ENCODE measurements at places on chromosomes 7 and 10.

GRCh38 chr7:17340655-17341054, 42.2 kb downstream of the AHR start:
- no peak for DNase-seq

DNA sequence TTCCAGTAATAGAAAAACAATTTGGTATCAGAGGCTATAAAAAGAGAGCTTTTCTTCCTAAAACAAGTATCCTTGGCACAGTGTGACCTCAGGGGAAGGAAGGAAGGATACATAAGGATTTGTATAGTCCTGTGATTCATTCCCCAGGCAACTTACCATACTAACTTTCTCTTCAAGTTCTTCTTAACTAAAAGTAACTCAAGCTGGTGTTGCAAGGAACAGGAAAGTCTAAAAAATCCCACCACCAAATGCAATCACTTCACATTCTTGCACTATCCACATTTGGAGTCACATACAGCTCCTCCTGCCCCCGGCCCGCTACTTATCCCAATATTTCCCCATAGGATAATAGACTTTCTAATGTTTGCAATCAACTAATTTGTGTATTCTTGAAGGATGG, 84.8 kb downstream of the PRKAG2 start:
- DNase-seq, result no peak

- DNase-seq, result no peak
Measured at GRCh38 chr7:22481726-22482125, 18.3 kb downstream of the STEAP1B start.

GRCh38 chr10:3595736-3596135, 189.3 kb downstream of the KLF6 start:
- DNase-seq, result no peak

- DNase-seq, result no peak
Measured at GRCh38 chr10:58175990-58176900, 91.4 kb downstream of the IPMK start.

- DNase-seq, result no peak
Measured at GRCh38 chr10:8402576-8402975, 348.1 kb downstream of the GATA3 start.

DNA sequence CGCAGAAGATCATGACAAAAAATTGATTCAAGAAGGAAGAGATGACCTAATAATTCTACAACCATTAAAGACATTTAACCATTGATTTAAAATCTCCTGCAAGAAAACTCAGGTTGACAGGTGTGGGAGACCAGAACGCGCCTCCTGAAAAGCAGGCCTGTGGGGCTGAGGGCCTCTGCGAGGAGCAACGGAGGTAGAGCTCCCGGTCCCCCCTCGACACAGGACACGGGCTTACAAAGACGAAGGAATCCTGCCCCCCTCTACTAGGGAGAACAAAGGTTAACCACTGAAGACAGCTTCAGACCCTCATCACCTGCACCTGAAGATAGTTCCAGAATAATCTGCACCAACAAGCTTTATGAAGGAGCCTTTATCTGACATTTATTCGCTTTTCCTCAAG, 55.9 kb upstream of the INPP5A start:
- no peak for DNase-seq

GRCh38 chr7:132066761-132067171, 509.5 kb downstream of the PLXNA4 start:
- no peak for DNase-seq

Measured in NCI-H1436 treated with DMSO at 0.1 percent for 48 hours (cell line).